ENCODE measurements at places on chromosomes 1 and 21.

DNA sequence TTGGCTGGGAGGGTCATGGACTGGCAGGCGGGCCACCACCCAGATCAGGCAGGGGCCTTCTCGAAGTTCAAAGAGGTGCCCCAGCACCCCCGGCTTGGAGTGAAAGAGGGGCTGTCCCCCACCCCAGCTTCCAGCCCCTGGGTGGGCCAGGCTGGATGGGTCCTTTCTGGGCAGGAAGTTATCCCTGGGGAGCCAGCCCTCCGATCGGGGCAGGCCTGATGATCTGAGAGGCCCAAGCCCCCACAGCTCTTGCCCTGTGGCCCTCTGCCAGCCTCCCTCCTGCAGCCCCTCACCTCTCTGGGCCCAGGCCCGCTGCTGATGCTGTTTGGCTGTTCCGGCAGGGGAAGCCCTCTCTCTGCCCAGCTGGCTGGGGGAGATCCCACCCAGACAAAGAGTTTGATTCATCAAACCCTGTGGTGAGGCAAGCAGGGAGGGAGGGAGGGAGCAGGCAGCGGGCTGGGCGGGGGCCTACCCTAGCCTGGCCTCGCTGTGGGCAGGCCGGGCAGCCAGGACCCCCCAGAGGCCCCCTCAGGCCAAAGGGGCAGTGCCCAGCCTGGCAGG is 2.5 kb downstream of the ARHGEF19 start:
- H3K27me3 ChIP-seq, result no peaks in the 10 kb centered on the region
- peak; percentile 39 for DNase-seq

DNA sequence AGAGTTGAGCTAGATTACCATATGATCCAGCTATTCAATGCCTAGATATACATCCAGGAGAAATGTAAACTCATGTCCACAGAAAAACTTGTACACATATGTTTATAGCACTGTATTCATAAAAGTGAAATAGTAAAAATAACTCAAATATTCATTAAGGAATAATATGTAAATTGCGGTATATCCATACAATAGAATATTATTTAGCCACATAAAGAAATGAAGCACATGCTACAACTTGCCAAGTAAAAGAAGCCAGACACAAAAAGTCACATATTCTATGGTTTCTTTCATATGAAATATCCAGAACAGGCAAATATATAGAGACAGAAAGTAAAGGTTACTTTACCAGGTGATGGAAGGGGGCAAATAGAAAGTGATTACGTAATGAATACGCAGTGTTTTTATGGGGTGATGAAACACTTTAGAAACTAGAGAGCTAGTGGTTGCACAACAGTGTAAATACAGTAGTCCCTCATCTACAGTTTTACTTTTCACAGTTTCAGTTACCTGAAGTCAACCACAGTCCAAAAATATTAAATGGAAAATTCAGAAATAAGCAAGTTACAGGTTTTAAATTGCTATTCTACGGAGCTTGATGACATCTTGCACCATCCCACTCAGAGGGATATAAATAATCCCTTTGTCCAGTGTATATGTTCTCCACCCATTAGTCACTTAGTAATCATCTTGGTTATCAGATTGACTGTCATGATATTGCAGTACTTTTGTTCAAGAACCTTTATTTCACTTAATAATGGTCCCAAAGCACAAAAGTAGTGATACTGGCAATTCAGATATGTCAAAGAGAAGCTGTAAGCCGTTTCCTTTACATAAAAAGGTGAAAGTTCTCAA is 62.3 kb downstream of the ZNF644 start:
- DNase-seq, result no peak
- no peaks in the 10 kb centered on the region for H3K36me3 ChIP-seq
- no peak overlapping the region for H3K27ac ChIP-seq
- no peaks in the 10 kb centered on the region for H3K27me3 ChIP-seq

DNA sequence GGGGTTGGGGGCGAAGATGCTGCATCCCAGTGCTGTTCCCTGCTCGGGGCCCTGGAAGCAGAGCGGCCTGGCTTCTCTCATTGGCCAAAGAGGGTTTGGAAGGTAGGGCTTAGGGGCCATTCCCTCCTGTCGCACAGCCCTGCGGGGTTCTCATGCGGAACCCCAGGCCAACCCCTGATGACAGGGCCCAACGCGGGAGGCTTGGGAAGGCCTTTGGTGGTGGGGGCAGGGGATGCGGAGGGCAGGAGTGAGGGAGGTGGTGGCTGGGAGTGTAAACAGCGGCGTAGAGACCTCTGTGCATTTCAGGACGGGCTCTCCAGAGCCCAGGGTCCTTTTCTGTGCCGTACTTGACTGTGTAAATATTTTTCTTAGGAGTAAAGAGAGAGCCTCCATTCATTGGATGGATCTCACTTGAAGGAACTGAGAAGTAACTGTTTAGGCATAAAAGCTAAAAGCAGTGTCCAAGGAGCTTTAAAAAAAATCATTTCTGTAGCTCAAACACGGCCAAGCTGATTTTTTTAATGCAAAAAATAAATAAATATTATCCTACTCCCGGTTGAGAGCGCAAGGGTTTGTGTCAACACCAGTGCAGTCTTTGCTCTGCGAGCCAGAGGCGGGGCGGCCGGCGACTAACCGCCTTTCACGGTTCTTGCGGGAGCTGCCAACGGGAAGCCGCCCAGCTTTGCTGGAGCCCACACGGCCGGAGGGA is 169.1 kb downstream of the PRDM16 start:
- DNase-seq, result no peak
- H3K27ac ChIP-seq, result no peak overlapping the region
- H3K4me3 ChIP-seq, result no peak overlapping the region
- no peaks in the 10 kb centered on the region for H3K4me1 ChIP-seq
- H3K27me3 ChIP-seq, result no peaks in the 10 kb centered on the region

DNA sequence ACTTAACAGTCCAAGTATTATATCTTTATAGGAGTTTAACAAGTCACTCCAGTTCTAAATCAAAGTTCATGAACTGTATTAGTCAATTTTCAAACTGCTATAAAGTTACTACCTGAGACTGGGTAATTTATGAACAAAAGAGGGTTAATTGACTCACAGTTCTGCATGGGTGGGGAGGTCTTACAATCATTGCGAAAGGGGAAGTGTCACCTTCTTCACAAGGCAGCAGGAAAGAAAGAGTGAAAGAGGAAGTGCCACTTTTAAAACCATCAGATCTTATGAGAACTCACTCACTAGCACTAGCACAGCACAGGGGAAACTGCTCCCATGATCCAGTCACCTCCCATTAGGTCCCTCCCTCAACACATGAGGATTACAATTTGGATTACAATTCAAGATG is 70.0 kb downstream of the CLCA4 start:
- H3K4me1 ChIP-seq, result no peaks in the 10 kb centered on the region
- no peak for DNase-seq
- H3K36me3 ChIP-seq, result no peaks in the 10 kb centered on the region

GRCh38 chr1:172753964-172754363 is 95.1 kb downstream of the FASLG start:
- no peaks in the 10 kb centered on the region for H3K36me3 ChIP-seq
- no peak overlapping the region for H3K4me3 ChIP-seq
- H3K27me3 ChIP-seq, result peaks cover 32% of the 10 kb centered on the region
- H3K4me1 ChIP-seq, result no peaks in the 10 kb centered on the region
- DNase-seq, result no peak
- no peak overlapping the region for H3K27ac ChIP-seq

DNA sequence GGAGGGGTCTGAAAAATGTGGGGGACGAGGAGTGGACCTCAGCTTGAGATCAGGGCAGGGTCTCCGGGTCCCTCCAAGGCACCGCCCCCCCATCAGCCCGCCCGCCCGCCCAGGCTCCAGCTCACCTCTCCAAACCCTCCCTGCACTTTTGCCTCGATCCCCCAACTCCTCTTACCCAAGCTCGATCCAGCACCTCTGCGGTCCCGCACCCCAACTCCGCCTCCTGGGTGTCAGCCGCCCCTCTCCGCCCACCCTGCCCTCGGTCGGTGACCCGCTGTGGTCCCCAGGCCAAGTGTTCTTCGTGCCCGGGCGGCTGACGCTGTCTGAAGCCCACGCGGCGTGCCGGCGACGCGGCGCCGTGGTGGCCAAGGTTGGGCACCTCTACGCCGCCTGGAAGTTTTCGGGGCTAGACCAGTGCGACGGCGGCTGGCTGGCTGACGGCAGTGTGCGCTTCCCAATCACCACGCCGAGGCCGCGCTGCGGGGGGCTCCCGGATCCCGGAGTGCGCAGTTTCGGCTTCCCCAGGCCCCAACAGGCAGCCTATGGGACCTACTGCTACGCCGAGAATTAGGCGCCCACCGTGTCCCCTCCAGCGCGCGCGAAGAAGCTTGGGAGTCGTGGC is 5.7 kb downstream of the HAPLN2 start:
- no peaks in the 10 kb centered on the region for H3K4me1 ChIP-seq
- H3K27ac ChIP-seq, result no peak overlapping the region
- no peaks in the 10 kb centered on the region for H3K36me3 ChIP-seq
- no peak for DNase-seq
- peaks cover 56% of the 10 kb centered on the region for H3K27me3 ChIP-seq

DNA sequence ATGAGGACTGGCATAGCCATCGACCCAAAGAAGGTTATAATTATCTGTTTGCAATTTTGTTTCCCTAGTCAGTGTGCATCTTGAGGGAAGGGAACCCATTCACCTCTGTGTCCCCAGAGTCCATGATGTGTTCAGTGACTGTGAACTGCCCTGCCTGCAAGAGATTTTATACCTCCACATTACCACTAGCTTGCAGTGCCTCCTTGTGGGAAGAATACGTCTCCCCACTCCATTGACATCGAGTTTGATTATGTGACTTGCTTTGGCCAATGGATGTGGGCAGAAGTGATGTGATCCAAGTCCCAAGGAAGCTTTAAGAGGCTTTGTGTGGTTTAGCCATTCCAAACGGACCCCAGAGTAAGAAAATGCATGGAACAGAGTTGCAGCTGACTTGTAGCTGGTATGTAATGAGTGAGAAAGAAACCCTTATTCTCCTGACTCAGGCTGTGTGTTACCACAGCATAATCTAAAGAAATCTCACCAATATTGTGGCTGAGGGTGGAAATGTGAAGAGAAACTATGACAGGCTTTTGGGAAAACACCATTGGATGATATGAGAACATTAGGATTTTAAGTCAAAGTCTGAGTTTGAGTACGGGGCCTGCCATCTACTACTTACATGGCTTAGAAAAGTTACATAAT is 47.8 kb upstream of the NRDC start:
- no peaks in the 10 kb centered on the region for H3K27me3 ChIP-seq
- H3K4me1 ChIP-seq, result peaks cover 42% of the 10 kb centered on the region
- no peak overlapping the region for H3K4me3 ChIP-seq
- H3K36me3 ChIP-seq, result no peaks in the 10 kb centered on the region
- peak overlapping the region; percentile 60 for H3K27ac ChIP-seq

GRCh38 chr21:15065392-15066122 is 757 bp upstream of the NRIP1 start:
- H3K27me3 ChIP-seq, result no peaks in the 10 kb centered on the region
- H3K4me1 ChIP-seq, result peaks cover 19% of the 10 kb centered on the region
- no peaks in the 10 kb centered on the region for H3K36me3 ChIP-seq

GRCh38 chr1:14113841-14114567 is 414.0 kb downstream of the PRDM2 start:
- H3K4me3 ChIP-seq, result no peak overlapping the region
- peak; percentile 89 for DNase-seq
- no peaks in the 10 kb centered on the region for H3K27me3 ChIP-seq
- peaks cover 6% of the 10 kb centered on the region for H3K4me1 ChIP-seq
- H3K27ac ChIP-seq, result no peak overlapping the region
- H3K36me3 ChIP-seq, result no peaks in the 10 kb centered on the region

GRCh38 chr1:193183019-193183627 is 3.3 kb downstream of the B3GALT2 start:
- no peak overlapping the region for H3K27ac ChIP-seq
- H3K4me3 ChIP-seq, result peak overlapping the region; percentile 12
- H3K4me1 ChIP-seq, result peaks cover 20% of the 10 kb centered on the region

GRCh38 chr1:117171900-117172511 is 38.7 kb downstream of the VTCN1 start:
- no peaks in the 10 kb centered on the region for H3K27me3 ChIP-seq
- H3K27ac ChIP-seq, result peak overlapping the region; percentile 62
- H3K4me3 ChIP-seq, result no peak overlapping the region

- no peak overlapping the region for H3K27ac ChIP-seq
- H3K4me1 ChIP-seq, result no peaks in the 10 kb centered on the region
- H3K27me3 ChIP-seq, result no peaks in the 10 kb centered on the region
- no peak for DNase-seq
- H3K4me3 ChIP-seq, result no peak overlapping the region
- H3K36me3 ChIP-seq, result no peaks in the 10 kb centered on the region
These were observed 44.1 kb downstream of the CRB1 start for GRCh38 chr1:197312163-197312562.

DNA sequence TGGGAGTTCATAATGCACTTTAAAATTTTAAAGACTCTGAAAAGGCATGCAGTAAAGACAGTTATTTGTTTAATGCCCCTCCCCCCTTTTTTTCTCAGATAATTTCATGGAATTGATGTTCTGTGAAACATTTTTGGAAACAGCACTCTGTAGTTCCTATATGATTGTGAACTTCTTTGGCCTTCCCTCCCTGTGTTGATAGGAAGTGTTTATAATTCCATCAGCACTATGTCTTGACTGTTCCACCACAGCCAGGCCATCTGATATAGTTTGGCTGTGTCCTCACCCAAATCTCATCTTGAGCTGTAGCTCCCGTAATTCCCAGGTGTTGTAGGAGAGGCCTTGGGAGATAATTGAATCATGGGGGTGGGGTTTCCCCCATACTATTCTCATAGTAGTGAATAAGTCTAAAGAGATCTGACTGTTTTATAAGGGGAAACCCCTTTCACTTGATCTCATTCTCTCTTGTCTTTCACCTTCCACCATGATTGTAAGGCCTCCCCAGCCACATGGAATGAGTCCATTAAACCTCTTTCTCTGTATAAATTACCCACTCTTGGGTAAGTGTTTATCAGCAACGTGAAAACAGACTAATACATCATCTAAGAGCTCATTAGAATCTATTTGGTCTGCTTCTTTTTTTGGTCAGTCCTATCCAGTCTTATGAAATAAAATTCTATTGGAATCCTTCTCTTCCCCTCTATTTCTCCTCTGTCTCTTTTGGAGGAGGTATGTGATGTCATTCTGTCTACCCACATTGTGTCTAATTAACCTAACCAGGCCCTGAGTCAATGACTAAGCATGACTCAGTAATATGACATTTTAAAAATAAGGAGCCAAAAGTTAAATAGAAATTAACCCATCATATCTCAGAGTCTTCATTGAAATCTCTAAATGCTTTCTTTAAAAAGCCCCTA is 8.9 kb downstream of the CCDC185 start:
- no peak overlapping the region for H3K4me3 ChIP-seq
- H3K27me3 ChIP-seq, result no peaks in the 10 kb centered on the region
- peaks cover 19% of the 10 kb centered on the region for H3K4me1 ChIP-seq
- H3K36me3 ChIP-seq, result no peaks in the 10 kb centered on the region
- DNase-seq, result peak; percentile 93

- no peak for DNase-seq
- H3K4me1 ChIP-seq, result no peaks in the 10 kb centered on the region
- H3K4me3 ChIP-seq, result no peak overlapping the region
- no peaks in the 10 kb centered on the region for H3K36me3 ChIP-seq
- H3K27me3 ChIP-seq, result no peaks in the 10 kb centered on the region
- no peak overlapping the region for H3K27ac ChIP-seq
These were observed 969.8 kb upstream of the ADGRL4 start for GRCh38 chr1:79976287-79976686.

DNA sequence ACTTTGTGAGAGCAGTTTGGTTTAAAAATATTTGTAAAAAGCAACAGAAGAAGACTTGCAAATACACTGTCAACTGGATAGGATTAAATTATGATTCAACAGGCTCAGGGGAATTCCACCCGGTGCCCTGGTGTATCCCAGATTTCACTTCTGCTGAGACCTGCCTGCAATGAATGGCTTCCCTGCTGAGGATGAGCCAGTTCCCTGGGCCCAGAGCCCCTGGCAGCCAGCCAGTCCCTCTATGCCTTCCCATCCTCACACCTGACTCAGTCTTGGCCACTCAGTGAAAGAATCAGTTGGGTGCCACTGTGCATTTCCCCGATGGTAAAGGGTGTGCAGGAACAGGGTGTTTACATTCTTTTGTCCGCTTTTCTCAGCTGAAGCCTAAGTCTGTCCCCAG is 64.4 kb downstream of the KCTD3 start:
- no peak overlapping the region for H3K4me3 ChIP-seq
- no peaks in the 10 kb centered on the region for H3K36me3 ChIP-seq
- peak; percentile 55 for DNase-seq
- no peaks in the 10 kb centered on the region for H3K27me3 ChIP-seq
